ENCODE measurements at places on chromosomes 3 and 15. TPM values are rescaled to one million over a fixed set of nuclear protein-coding genes. Genes with fewer than 3 reads are reported as not detected.

The TMEM212 gene
- total RNA-seq: not detected

The LIPH gene
- total RNA-seq: 0.46 TPM

The SPINK8 gene
- not detected for total RNA-seq

The SLC15A2 gene
- total RNA-seq: 29.5 TPM

The CIDEC gene
- not detected for total RNA-seq

The KLF15 gene
- total RNA-seq: 6.7 TPM

The CHDH gene
- total RNA-seq: 3.9 TPM

The BCHE gene
- 38.1 TPM for total RNA-seq

The FBXL22 gene
- total RNA-seq: 1.4 TPM

The AGBL1 gene
- 3.0 TPM for total RNA-seq

The GOLGA8F gene
- total RNA-seq: not detected

The SKIC8 gene
- total RNA-seq: 61.1 TPM

The PXK gene
- total RNA-seq: 34.1 TPM

The GUCA1C gene
- not detected for total RNA-seq
